ENCODE measurements at places on chromosomes 16 and 17.

GRCh38 chr17:27622986-27623385 lies 8.0 kb upstream of the LGALS9 start:
- DNase-seq: no peak

DNA sequence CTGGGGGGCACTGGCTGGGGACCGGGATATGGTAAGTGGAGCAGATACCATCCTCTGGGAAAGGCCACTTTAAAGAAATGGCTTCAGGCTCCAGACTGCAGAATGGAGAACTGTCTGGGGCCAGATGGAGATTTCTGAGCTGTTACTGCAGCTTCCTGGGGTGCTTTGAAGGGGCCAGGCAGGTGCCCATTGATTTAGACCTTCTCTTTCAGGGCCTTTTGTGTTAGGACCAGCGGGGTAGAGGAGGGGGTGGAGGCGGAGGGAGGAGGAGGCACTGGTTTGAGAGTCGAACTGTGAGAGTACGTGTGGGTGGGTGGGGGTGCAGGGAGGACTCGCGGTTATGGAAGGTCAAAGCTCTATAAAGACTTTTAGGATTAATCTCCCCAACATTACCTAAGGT lies 11.4 kb downstream of the NECAB2 start:
- DNase-seq: no peak

- DNase-seq: no peak
Measured at GRCh38 chr17:82297280-82297713, 20.1 kb downstream of the CD7 start.

DNA sequence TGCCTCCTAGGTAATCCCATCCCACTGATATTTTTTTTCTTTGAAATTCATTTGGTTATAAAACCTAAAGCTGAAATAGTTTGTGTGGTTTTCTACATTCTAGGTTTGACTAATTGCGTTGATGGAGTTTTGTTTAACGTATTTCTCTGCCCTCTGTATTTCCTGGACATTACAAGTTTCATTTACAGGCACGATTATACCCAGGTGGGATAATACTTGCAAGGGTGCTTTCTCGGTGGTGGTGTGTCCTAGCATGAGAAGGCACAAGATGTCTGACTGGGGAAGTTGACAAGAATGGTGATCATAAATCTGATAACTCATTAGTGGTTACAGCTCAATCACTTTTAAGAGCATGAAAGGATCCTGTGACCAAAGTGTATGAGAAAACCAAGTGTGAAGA lies 45.0 kb downstream of the DYNLRB2 start:
- DNase-seq: no peak

DNA sequence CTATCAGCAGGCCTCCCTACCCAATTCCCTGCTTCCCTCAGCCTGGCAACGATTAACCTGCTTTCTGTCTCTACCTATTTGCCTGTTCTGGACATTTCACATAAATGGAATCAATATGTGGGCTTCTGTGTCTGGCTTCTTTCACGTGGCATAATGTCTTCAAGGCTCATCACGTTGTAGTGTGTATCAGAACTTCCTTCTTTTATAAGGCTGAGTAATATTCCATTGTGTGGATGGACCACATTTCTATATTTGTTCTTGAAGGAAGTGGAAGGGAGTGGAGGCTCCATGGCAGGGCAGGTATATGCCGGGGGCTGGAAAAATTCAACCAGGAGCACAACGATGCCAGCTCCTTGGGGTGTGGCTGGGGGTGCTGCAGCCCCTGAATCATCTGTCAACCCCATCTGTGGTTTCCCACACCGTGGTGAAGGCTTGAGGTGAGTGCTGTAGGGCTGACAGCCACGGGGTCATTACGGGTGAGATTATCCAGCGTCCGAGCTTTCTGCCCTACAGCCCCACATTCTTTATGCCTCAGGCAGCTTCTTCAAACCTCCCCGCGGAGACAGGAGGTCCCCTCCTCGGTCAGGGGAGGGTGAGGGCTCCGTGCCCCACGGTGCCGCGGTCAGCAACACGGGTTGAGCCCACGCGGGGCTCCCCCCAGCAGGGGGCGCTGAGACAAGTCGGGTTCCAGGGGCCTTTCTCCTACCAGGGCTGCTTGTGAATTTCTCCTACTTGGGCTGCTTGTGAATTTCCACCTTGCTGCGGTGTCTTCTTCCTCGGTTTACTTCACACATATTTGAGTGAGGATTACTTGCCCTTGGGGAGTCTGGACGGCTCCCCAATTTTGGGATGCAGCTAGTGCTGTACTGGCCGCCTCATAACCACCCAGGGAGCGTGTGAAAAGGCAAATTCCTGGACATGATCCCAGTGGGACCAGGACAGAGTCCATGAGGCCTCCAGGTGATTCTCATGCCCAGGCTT lies 18.3 kb upstream of the WFIKKN2 start:
- no peak for DNase-seq

- DNase-seq: no peak
Measured at GRCh38 chr16:86649875-86650274, 71.5 kb downstream of the FOXL1 start.

DNA sequence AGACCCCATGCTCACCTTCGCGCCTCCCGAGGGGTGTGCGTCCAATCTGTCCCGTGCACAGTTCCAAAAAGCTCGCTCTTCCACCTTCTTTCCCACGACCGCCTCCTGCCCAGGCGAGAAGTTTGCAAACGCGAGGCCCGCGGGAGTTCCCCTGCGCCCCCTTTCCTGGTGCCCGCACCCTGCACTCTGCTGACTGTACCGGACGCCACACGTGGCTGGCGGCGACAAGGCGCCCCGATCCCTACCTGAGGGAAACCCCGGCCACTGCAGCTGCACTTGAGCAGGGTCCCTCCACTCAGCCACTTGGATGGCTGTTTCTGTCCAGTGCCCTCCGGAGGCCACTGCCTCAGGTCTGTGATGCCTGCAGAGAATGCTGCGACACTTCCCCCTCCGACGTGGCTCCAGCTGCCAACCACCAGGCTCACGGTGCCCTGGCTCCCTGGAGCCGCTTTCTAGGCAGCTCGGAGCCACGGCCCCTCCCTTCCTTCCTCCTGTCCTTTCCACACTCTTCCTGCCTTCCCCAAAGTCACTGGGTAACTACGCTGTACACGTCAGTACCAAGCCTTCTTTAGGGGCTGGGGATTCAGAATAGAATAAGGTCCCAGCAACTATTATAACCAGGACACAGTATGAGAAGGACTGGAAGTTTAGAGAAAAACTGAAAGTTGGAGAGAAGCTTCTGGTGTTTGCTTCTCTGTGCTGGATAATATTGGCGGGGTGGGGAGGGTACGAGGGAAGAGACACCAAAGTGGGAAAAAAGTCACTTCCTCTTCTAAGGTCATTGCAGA lies at the start of gene MLKL:
MLKL (minus strand) TSS at position 425 of the 788 bp plus-strand sequence. CDS start 5,105 bp downstream, outside the sequence.
- DNase-seq: no peak

GRCh38 chr17:79045842-79046196 lies 21.9 kb downstream of the C1QTNF1 start:
- DNase-seq: peak; percentile 18

GRCh38 chr16:48547530-48547929 lies 62.5 kb downstream of the N4BP1 start:
- no peak for DNase-seq

- no peak for DNase-seq
Measured at GRCh38 chr16:65453646-65454045, 331.8 kb upstream of the CDH11 start.

DNA sequence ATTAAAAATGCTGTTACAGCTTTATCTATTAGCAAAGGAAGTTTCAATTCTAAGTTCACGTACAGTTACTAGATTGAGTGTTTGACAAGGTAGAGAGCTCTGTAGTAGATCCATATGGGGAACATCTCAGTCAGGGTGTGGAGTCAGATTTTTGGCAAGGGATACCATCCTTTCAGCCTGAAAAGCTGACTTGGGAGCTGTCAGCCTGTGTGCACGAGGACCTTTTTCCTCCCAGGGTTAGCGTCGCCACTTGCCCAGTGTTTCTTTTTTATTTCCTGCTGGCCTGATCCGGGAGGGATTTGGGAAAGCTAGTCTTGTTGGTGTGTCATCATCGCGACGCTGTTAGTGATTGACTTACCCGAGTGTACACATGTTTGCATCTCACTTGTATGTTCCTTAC lies 29.5 kb downstream of the WWOX start:
- DNase-seq: no peak

DNA sequence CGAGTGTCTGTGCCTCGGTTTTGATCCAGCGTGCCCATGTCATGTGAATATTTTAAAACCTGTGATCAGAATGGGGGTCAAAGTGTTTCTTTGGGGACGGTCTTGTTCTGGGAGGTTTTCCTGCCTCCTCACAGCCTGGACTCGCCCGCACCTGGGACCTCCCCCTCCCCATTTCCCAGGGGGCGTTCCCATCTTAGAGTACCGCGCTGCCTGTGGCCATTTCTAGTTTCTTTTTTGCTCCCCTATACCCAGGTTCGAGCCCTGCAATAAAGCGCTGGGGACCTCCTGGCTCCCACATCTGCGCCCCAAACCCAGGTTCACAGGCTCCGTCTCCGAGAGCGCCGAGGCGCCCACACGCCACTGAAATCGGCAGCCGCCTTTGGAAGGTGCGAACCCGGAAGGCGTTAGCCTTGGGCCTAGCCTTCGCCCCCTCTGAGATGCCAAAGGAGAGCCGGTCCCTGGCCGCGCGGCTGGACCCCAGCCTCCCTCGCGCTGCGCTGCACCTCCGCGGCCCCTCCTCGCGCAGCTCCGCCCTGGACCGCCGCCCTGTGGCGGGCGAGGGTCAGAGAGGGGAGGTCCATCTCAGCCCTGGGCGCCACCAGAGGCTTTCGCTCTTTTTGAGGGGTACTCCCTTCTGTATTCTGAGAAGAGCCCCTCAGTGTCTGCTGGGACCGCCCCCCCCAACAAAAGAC lies 1.7 kb downstream of the KCNJ12 start:
- DNase-seq: no peak

DNA sequence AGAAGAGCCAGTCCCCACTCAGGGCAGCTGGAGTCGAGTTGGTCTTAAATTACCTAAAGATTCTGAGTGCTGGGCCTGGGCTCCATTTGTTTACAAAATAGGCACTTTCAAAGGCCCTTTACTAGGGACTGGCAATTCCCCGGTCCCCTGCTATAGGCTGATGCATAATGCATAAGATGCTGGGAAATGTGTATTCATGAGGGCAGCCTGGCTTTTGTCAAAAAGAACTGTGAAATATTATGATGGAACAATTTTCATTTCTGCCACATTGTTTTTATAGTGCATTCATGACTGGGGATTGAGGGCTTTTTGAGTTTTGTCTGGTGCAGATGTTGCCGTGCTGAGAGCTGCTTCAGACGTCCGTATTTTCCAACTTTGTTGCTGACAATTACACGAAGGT lies 617.0 kb upstream of the CDH5 start:
- no peak for DNase-seq

GRCh38 chr16:49365711-49366509 lies 7.7 kb upstream of the C16orf78 start:
- no peak for DNase-seq

DNA sequence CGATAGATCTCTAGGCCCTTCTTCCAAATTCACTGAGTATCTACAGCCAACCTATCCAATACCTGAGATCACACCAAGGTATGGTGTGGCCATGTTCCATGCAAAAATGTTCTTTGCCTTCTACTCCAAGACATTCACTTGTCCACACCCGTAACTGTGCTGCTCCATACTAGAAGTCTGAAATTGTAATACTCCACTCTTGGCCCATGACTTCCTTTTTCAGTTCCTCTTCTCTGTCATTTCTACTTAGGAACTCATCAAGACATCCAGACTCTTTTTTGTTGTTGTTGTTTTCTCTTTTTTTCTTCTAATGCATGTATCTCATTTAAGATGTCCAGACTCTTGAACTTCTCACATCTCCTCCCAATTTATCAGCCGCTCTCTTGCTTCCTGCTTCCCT lies 42.5 kb upstream of the KSR1 start:
- DNase-seq: no peak

- DNase-seq: no peak
Measured at GRCh38 chr17:74471341-74471740, 4.9 kb downstream of the CD300A start.

GRCh38 chr17:34269969-34270368 lies at the start of gene CCL7:
Gene CCL7, plus strand, starts transcription at chr17:34270221. Its CDS starts 70 bp downstream, at chr17:34270291.
- no peak for DNase-seq

- no peak for DNase-seq
Measured at GRCh38 chr16:28501258-28502232, 5.1 kb downstream of the IL27 start.

DNA sequence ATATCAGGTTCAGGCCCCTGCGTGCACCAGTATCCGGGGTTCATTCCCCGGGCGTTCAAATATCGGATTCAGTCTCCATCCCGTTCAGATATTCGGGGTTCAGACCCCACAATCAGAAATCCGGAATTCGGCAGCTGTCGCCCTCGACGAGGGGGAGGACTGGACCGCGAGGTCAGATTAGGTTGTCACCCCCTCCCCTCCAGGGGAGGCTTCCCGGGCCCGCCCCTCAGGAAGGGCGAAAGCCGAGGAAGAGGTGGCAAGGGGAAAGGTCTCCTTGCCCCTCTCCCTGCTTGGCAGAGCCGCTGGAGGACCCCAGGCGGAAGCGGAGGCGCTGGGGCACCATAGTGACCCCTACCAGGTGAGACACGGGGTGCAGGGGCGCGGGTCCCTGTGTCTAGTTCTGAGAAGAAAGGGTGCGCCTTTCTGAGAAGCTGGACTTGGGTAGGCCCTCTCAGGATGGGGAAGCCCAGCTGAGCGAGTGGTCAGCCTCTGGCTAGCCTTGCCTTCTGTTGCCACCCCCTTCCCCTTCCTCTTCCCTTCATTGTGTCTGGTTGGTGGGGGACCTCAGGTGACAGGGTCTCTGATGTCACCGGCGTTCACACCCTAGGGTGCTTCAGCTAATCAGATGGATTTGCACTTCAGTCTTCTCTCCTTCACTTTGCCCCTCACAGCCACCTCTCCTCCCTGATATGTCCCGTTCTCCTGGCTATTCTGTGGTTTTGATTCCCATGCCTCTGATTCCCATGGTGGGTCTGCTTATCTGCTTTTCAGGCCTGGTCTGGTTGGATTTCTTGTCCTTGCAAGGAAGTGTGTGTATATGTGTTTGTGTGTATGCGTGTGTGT lies 844 bp downstream of the TAOK2 start:
- no peak for DNase-seq

DNA sequence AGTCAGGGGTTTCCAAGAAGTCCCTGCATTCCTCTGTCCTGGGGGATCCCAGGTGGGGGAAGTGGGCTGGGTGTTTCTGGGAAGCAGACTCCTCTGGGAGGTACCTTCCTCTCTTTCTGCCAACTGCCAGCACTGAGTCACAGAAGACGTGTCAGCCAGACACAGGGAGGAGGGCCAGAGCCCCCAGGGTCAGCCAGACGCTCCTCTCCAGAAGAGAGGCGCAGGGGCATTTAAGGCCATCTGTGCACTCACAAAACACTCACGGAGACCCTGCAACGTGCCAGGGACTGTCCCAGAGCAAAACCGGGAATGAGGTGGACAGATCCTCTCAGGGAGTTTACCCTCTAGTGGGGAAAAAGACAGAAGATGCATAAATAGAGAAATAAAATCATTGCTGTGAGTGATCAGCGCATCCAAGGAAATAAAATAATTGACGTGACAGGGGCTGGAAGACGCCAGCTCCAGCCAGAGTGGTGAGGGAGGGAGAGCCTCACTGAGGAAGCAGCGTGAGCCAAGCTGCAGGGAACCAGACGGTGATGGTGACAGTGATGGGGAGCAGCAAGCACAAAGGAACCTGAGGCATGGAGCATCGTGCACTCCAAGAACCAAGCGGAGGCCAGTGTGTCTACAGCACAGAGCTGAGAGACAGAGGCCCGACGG lies 105.4 kb downstream of the ZNF423 start:
- DNase-seq: no peak
